ENCODE measurements at places on chromosomes 6 and 20. TPM values are rescaled to one million over a fixed set of nuclear protein-coding genes. Genes with fewer than 3 reads are reported as not detected.

Gene MAP3K5
- polyA plus RNA-seq = 124 TPM

Gene SEL1L2
- not detected for polyA plus RNA-seq

Gene MMUT
- polyA plus RNA-seq = 56.8 TPM

Gene GJA1
- 80.7 TPM for polyA plus RNA-seq

Gene C6orf141
- polyA plus RNA-seq = 0.16 TPM

Gene TGM2
- polyA plus RNA-seq = 46.9 TPM

Gene CYP21A2
- polyA plus RNA-seq = 528 TPM

Gene PKIG
- 98.0 TPM for polyA plus RNA-seq

Gene TFAP2D
- polyA plus RNA-seq = not detected

Gene PRKN
- polyA plus RNA-seq = 9.3 TPM

Gene ZBTB12
- polyA plus RNA-seq = 1.7 TPM

Gene RIMS1
- polyA plus RNA-seq = 0.27 TPM

Gene CFAP206
- polyA plus RNA-seq = 0.84 TPM

Gene RPP21
- 24.2 TPM for polyA plus RNA-seq

Gene EDN1
- 5.4 TPM for polyA plus RNA-seq

Gene KCNQ5
- 1.0 TPM for polyA plus RNA-seq

Gene RAB44
- polyA plus RNA-seq = 0.03 TPM

Gene SRMS
- polyA plus RNA-seq = not detected

Gene PREX1
- 19.7 TPM for polyA plus RNA-seq

Gene FAM184A
- polyA plus RNA-seq = 2.9 TPM

Gene BPIFA1
- polyA plus RNA-seq = not detected

Gene SLC32A1
- polyA plus RNA-seq = not detected

Gene LY86
- polyA plus RNA-seq = 6.7 TPM

Gene NCOA7
- 24.5 TPM for polyA plus RNA-seq

Gene PRDM1
- 1.1 TPM for polyA plus RNA-seq

Gene EYS
- polyA plus RNA-seq = 0.03 TPM

Gene ARMH2
- not detected for polyA plus RNA-seq

Gene CDH4
- polyA plus RNA-seq = 0.20 TPM

Gene TFAP2C
- polyA plus RNA-seq = 0.24 TPM

Gene SCUBE3
- 2.9 TPM for polyA plus RNA-seq

Gene MUC22
- polyA plus RNA-seq = not detected

Gene FAM83C
- polyA plus RNA-seq = not detected

Gene RBCK1
- polyA plus RNA-seq = 82.9 TPM

Gene PPP1R14C
- 0.46 TPM for polyA plus RNA-seq

Gene PAK5
- 1.2 TPM for polyA plus RNA-seq

Gene OLIG3
- not detected for polyA plus RNA-seq

Gene RNF144B
- 2.4 TPM for polyA plus RNA-seq

Gene OR2H1
- not detected for polyA plus RNA-seq

Gene TLDC2
- polyA plus RNA-seq = not detected

Gene BPIFB3
- polyA plus RNA-seq = not detected

Gene THBD
- 16.3 TPM for polyA plus RNA-seq

Gene KIF3B
- polyA plus RNA-seq = 62.1 TPM

Gene PGC
- not detected for polyA plus RNA-seq

Gene VGLL2
- polyA plus RNA-seq = not detected

Gene C6orf52
- polyA plus RNA-seq = 4.2 TPM

Gene KCNK5
- polyA plus RNA-seq = 0.64 TPM

All from adrenal gland (tissue), 19 donors.